ENCODE measurements at places on chromosomes 7 and 10.

DNA sequence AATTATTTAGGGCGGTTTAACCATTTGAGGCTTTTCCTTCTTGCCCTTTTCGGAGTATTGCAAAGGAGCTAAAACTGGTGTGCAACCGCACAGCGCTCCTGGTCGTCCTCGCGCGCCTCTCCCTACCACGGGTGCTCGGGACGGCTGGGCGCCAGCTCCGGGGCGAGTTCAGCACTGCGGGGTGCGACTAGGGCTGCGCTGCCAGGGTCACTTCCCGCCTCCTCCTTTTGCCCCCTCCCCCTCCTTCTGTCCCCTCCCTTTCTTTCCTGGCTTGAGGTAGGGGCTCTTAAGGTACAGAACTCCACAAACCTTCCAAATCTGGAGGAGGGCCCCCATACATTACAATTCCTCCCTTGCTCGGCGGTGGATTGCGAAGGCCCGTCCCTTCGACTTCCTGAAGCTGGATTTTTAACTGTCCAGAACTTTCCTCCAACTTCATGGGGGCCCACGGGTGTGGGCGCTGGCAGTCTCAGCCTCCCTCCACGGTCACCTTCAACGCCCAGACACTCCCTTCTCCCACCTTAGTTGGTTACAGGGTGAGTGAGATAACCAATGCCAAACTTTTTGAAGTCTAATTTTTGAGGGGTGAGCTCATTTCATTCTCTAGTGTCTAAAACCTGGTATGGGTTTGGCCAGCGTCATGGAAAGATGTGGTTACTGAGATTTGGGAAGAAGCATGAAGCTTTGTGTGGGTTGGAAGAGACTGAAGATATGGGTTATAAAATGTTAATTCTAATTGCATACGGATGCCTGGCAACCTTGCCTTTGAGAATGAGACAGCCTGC is 3.1 kb downstream of the FZD1 start:
- DNase-seq, result no peak

DNA sequence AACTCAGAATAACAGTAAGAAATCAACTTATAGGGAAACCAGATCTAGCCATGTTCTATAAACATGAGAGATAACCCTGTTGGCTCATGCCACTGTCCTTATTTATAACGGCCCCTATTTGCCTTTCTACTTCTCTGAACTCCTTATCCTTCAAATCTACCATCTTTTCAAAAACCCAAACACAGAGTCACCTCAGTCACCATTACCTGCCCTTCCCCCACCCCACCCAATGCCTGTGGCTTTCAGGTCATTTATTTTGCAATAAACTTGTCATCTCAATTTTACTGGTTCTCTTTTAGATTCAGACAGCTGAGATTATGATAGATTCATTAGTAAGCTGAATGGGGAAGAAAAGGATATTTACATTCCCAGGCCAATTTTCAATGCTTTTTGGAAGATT is 53.6 kb downstream of the KMT2C start:
- DNase-seq, result peak; percentile 28

GRCh38 chr7:50974240-50974639 is 191.5 kb upstream of the GRB10 start:
- no peak for DNase-seq

- no peak for DNase-seq
Measured at GRCh38 chr7:156155988-156156733, 343.9 kb upstream of the SHH start.

DNA sequence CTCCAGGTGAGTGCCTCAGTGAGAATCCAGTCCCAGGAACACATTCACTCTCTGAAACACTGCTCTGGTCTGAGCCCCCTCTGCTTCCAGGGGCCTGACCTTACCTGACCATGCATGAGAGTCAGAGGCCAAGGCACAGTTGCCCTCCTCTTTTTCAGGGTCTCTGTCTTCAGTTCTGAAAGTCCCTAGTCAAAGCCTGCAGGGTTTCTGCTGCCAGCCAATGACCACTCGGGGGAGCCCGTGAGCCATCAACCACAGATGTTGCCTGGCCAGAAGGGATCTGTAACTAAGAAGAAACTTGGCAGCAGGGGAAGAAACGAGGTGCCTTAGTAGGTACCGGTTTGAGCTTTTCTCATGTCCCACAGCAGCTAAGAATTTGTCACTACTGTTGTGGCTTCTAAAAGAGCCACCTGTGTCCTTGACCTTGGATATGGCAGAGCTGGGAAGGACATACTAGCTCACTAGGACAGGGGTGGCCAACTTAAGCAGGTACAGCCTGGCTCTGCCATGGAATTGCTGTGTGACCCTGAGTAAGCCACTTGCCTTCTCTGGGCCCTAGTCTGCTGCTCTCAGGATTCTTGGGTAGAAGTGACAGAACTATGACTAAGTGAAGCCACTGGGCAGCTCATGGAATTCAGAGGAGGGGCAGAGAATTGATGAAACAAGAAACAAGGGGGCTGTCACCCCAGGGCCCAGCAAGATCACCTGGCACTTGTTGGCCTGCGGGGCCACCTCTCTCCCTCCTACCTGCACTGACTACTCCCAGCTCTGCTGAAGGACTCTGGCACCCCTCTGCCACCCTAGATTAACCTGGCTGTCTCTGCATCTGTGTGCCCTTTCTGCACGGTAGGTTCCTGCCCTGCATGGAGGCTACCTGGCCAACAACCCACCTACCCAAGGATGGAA is 83.8 kb upstream of the GPR26 start:
- peak; percentile 78 for DNase-seq

- no peak for DNase-seq
Measured at GRCh38 chr7:95316588-95316987, 7.7 kb downstream of the PON1 start.

- DNase-seq, result no peak
Measured at GRCh38 chr7:19754521-19755116, 18.8 kb downstream of the TMEM196 start.

DNA sequence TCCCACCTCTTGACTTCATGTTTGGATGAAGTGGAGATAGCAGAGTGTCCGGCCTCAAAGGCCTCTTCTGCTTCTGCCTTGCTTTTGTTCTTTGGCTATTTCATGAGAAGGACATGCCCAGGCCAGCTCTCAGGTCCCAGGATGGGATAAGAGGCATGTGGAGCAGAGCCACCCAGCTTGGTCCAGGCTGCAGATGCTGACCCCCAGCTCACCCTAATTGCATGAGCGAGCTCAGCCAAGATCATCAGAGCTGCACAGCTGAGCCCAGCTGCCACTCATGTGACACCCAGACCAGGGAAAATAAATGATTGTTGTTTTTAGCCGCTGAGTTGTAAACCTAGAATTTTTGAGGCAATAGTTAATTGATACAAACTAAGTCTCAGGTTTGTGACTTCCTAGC is 230.0 kb downstream of the PHF14 start:
- no peak for DNase-seq

GRCh38 chr7:128145191-128145590 is 95.9 kb upstream of the LEP start:
- DNase-seq, result no peak

Measured in stimulated activated CD4-positive, alpha-beta T cell treated with anti-CD3 and anti-CD28 coated beads, Interleukin-2, amount 100 ng/mL, for 24 hours (primary cell).